ENCODE measurements at places on chromosomes 5 and 9.

- DNase-seq = no peak
These were observed 26.2 kb upstream of the IRX4 start for GRCh38 chr5:1908931-1909330.

GRCh38 chr5:96031180-96031579 is 69.5 kb upstream of the ELL2 start:
- no peak for DNase-seq

DNA sequence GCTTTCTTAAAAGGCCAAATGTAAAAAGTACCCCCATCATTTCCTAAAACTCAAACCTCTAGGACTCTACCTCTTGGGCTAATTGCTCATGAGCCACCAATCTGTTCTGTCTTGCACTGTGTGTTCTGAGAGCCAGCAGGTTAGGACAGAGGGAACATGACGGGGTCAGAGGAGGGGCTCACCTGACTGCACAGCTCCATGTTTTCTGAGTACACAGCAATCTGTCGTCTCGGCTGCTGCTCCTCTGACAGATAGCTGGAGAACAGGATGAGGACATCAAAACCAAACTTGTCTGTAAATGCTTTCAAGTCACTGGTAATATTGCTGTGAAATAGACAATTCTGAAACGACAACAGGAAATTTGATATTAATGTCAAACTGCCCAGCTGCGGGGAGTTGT is 50.9 kb upstream of the PCA3 start:
- DNase-seq = no peak

DNA sequence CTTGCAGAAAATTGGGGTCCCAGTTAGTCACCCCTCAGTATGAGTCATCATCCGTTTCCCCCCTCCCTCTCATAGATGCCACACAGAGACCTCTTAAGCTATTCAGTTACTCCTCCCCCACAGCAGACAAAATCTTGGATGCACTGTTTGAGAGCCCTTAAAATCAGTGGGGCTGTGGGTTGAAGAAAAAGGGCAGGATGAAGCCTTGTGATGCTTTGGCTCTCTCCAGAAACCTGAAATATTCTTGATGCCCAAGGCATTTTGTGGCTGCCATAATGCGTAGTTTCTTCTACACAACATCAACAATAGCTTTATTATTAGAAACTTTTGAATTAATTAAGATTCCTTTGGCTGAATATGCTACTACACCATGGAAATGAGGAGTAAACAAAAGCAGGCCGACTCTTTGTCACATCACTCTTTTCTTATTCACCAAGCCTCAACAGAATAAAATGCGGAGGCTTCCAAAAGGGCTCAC is 133.8 kb downstream of the MRPS30 start:
- DNase-seq = no peak

DNA sequence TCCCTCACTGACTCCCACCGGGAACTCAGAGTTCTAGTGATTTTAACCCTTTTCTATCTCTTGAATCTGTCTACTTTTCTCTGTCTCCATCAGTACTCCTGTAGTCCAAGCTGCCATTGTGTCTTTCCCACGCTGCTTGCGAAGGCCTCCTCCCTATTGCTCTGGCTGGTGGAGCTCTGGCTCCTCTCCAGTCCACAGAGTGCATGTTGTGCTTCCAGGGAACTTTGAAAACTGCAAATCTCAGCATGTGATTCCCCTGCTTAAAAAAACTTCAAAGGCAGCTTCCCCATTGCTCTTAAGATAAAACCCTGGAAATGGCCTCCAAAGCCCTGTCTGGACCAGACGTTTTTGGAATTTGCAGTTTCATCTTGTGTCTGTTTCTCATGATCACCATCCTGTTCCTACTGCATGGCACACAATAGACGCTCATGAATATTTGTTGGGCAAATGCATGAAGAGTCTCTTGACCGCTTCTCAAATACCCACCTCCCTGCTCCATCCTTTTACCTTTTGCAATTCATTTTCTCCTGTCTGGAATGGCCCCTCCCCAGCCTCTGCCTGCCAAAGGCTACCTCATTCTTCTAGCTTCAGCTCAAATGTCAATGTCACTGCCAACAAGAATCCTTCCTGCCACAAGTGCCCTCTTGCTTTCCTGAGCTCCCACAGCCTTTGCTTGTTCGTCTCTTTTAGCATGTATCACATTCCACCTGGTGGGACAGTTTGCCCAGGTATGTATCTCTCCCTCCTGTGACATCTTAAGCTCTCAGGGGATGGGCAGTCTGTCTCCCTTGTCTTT is 293.2 kb downstream of the ARHGAP26 start:
- no peak for DNase-seq

DNA sequence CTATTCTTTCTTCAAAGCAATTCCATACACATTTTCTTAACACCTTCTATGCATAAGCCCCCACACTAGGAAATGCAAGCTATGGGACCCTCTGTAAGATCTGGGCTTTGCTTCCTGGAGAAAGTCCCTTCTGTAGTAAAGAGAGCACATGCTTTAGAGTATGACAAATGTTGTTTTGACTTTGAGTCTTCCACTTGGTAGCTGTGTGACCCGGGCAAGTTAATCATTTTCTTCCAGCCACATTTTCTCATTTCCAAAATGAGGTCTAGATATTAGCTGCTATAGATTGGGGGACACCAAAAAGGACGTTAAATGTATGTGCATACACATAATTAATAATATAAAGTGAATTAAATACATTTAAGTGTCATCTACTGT is 334.0 kb downstream of the NFIB start:
- DNase-seq = no peak

GRCh38 chr9:98873526-98873925 is 66.1 kb downstream of the GALNT12 start:
- DNase-seq = no peak

DNA sequence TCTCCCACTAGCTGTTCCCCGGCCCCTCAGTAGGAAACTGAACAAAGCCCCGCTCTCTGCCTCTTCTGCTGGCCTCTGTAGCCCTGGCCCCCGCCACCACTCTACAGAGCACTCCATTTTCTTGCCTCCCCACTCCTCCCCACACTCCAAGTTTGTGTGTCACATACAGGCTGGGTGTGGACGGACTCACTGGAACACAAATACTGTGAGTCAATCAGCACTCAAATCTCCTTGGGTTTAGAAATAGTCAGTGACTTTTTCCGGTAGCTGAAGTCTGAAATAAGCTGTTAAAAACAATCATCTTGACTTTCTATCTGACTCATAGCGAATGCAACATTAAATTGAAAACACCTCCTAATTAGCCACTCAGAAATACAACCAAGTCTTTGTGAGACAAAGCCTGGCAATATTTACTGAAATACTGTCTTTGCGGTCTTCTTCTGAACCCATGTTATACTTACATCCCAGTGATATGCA is 122.5 kb downstream of the LHFPL2 start:
- DNase-seq = no peak

DNA sequence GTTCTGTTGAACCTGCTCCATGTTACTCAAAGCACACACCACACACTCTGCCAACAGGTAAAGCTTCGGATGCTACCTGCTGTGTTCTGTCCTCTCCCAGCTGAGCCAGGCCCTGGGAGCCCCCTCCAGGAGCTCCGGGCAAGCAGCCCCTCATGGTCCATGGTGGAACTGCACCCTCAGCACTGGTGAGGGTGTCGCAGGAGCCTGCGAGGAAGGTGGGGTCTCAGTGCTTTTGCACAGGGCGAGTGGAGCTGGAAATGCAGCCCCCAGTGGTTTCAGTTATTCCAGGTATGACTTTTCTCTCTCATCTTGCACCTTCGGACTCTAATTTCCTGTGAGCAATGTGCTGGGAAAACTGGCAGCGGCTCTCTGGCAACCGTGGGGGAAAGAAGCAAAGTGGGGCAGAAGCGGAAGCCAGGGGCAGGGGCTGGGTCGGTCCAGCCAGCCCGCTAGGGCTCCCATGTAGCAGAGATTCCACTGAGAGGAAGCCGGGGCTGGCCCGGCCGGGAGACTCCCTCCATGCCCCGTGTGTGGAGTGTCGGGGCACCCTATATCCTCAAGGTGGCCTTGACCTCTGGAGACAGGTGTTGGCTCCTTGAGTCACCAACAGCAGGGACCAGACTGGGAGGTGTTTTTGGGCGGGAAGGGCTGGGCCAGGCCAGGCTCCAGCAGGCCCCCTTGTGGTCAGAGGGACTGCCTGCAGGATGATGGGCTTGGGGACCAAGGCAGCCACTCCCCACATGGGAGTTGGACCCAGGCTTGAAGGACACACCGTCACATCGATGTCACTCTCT is 75.6 kb upstream of the PRSS3 start:
- peak; percentile 67 for DNase-seq

- DNase-seq = no peak
These were observed 27.1 kb upstream of the GOLPH3 start for GRCh38 chr5:32201122-32201753.

Data from ecto neural progenitor cell (in vitro differentiated cells).